Stimulated activated CD8-positive, alpha-beta memory T cell treated with anti-CD3 and anti-CD28 coated beads, Interleukin-15, amount 100 ng/mL, for 1 hour (primary cell): ENCODE measurements at places on chromosomes 2 and 18.

DNA sequence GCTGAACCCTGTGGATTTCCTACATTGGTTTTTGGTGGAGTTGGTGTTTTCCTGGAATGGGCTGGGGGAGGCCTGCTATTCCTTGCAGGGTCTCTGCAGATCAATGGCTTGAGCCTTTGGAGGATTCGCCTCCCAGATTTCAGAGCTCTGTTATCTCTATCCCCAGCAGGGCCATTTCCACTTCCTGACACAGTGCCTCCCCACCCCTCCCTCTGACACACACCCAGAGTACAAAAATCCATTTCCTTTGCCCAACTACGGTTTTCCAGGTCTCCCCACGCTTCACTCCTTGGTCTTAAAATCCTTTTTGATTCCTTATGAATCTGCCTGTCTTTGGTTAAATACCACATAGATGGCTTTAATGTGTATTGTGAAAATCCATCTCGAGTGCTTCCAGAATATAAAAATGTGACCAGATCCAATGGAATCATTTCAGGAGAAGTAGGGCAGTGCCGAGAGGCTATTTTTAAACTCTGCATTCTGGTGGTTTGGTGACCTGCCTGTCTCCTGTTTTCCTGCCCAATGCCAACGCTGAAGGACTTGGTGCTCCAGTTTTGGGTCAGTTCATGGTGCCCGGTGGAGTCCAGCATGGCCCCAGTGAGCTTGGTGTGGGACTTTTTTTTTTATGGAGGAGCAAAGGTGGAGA is 60.9 kb downstream of the ARL4C start:
- no peak for DNase-seq

DNA sequence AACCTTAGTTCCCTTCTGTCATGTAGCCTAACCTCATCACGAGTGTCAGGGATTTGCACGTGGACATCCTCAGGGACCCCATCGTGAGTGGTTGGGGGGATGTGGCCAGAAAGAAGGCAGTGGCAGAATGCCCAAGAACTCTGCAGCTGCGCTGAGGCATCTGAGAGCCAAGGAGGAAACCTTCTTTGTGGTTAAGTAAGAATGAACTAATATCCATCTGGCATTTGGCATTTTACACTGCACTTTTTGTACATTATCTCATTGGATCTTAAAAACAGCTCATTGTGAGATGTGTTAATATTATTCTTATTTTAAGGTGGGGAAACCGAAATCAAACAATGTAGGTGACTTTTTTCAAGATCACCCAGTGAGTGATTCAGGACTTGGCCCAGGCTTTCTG is 32.6 kb upstream of the APCDD1 start:
- DNase-seq: no peak

GRCh38 chr2:195279840-195280427 is 377.1 kb upstream of the SLC39A10 start:
- no peak for DNase-seq

- DNase-seq: no peak
Observed at GRCh38 chr18:35578481-35578880, 3.1 kb upstream of the GALNT1 start.

GRCh38 chr2:11203480-11203879 is 48.2 kb downstream of the SLC66A3 start:
- DNase-seq: no peak

GRCh38 chr2:150129921-150130575 is 357.4 kb downstream of the RND3 start:
- no peak for DNase-seq

GRCh38 chr18:49892148-49892924 is 79.0 kb upstream of the ACAA2 start:
- DNase-seq: no peak

DNA sequence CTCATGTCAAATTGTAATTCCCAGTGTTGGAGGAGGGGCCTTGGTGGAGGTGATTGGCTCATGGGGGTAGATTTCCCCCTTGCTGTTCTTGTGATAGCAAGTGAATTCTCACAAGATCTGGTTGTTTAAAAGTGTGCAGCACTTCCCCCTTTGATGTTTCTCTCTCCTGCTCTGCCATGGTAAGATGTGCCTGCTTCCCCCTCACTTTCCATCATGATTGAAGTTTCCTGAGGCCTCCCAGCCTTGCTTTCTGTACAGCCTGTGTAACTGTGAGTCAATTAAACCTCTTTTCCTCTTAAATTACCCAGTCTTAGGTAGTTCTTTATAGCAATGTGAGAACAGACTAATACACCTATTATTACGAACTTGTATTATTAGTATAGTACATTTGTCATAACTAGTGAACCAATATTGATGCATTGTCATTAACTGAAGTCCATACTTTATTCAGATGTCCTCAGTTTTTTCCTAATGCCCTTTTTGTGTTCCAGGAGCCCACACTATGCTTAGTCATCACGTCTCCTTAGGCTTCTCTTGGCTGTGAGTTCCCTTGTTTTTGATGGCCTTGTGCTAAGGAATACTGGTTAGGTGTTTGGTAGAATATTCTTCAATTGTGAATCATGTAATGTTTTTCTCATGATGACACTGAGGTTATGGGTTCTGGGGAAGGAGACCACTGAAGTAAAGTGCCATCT is 4.5 kb upstream of the MAP3K2 start:
- DNase-seq: no peak

DNA sequence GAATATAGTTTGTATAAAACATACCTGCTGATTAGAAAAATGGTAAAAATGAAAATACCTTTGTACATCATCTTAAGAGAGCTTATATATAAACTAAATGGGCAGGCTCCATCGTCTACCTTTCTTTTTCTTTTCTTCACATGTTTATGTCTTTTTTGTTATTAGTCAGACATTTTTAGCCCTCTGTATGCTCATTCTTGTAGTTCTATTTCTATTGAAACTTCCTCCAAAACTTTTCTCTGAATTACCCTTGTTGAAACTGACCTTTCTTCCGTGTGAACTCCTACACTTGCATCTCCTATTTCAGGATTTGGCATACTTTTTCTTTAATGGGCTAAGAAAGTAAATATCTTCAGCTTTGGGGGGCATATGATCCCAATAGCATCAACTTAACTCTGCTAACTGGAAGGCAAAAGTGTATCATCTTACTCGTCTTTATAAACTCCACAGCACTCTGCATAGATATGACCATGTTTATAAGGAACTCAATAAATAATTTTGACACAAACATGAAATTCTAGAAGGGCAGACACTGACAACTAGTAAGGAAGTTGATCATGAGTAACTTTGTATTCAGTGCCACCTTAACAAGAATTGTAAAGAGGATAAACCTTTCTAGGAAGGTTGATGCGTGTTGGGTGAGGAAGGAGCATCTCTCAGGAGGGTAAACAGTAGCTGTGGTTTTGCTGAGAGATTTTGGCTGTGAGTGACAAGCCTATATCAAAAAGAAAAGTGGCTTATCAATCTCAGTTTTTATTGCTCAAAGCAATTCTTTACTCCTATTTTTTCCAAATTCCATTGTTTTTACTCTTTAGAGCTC is 127.6 kb downstream of the PIK3C3 start:
- DNase-seq: no peak

DNA sequence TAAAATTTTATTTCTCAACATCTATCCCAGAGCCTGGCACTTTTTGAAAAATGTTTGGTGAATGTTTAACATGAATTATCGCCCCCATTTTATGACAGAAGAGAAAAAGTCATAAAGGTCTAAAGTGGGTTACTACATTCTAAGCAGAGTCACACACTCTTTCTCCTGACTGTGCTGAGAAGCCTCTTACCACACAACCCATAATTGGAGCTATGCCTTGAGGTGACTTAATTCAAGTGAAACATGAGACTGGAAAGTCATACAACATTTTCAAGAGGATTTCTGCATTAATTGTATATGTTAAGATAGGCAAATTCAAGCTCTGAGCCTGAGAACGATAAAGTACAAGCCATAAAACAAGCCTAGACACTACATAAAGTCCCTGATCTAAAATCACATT is 3.1 kb upstream of the DSEL start:
- no peak for DNase-seq

DNA sequence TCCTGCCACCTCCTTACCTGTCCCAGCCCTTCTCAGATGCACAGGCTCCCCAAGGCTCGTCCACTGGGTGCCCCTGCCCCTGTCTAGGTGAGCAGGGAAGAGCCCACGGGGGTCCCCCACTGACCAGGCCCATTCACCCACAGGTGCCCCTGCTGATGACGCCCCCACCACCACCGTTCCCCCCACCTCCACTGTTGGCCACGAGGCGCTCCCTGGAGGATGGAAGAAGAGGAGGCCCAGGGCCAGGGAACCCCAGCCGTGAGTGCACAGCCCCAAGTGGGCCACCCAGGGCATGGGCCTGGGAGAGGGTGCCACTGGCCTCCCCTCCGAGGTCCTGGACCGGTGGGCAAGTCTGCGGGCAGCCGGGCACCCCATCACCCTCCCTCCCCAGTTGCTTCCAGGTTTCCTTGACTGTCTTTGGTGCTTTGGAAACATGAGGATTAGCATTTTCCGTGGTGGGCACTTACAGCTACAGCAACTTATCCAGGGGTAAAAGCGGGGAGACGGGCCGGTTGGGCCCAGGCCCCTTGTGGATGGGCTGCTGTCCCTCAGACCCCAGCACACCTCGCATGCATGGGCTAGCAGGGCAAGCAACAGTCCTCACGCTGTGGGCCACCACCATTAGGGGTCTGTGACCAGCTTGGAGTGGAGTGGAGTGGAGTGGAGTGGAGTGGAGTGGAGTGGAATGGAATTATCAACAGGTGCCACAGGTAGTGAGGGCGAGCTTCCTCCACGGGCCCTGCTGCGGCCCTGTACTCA is 13.2 kb upstream of the KLHL30 start:
- DNase-seq: no peak

- peak; percentile 2 for DNase-seq
Observed at GRCh38 chr2:53969968-53970723, 647 bp downstream of the PSME4 start.

DNA sequence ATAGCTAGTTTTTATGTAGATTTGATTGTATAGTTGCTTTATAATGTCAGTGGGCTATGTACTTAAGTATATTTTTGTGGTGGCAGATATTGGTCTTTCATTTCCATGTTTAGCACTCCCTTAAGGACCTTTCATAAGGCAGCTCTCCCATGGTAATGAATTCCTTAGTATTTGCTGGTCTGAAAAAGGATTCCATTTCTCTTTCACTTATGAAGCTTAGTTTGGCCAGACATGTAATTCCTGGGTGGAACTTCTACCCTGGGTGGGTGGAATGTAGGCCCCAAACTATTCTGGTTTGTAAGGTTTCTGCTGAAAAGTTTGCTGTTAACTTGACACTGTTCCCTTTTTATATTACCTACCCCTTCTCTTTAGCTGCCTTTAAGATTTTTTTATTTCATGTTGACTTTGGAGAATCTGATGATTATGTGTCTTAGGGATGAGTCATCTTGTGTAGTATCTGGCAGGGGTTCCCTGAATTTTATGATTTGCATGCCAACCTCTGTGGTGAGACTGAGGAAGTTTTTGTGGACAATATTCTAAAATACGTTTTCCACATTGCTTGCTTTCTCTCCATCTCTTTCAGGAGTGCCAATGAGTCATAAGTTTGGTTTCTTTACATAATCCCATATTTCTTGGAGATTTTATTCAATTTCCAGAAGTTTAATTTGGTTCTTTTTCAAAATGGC is 65.4 kb upstream of the VRK2 start:
- DNase-seq: no peak

GRCh38 chr2:173231042-173231441 is 123.6 kb upstream of the CDCA7 start:
- no peak for DNase-seq

DNA sequence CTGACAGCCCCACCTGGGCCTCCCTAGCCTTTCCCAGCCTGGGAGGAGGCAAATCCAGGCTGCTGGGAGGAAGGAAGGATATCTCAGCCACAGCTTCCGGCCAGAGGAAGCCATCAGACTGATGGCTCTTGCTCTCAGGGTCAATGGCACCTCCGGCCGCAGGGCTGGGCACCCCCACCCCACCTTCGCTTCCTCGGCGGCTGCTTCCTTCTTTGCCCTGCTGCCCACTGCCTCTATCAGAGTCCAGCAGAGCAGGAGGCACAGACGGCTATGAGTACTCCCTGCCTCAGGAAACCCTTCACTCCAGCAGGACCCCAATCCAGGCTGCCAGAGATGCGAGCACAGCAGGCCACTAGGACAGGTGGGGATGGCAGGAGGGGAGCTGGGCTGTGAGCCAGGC is 3.3 kb downstream of the SEMA4C start:
- no peak for DNase-seq

GRCh38 chr2:43227830-43228281 is 1.4 kb upstream of the ZFP36L2 start:
- no peak for DNase-seq

GRCh38 chr2:180618570-180618969 is 361.8 kb upstream of the UBE2E3 start:
- no peak for DNase-seq

DNA sequence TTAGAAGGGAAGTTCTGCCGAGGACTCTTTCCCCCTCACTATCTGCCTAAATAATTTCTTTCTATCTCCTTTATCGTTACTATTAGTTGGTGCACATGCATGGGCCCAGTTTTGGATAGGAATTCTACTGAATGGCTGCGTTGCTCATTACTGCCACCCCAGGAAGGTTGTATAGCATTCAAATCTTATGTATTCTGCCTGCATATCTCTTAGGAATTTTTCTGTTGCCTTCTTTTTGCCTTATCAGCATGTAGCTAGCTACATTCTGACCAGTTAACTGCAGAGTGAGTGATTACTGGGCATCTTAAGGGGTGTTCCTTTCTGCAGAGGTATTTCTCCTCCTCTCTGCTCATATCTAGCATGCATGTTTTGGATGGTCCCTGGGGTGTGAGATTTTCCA is 239.6 kb downstream of the TDRD15 start:
- DNase-seq: no peak

DNA sequence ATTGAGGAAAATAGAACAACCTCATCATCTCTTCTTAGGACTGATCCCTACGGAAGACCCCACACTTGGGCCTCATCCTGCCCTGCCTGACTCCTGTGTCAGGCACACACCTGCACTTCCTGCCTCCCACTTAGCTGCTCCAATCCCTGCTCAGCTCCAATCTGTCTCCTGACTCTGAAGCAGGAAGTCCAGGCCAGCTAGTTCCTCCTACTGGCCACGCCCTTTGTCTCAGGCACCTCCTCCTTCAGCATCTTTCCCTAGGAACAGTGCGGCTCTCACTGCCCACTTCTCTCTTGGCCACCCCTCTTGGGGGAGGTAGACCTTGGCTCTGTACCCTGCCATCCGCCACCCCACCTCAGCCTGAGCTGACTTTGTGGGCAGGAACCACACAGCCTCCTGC is 135.8 kb downstream of the CELF4 start:
- DNase-seq: no peak

DNA sequence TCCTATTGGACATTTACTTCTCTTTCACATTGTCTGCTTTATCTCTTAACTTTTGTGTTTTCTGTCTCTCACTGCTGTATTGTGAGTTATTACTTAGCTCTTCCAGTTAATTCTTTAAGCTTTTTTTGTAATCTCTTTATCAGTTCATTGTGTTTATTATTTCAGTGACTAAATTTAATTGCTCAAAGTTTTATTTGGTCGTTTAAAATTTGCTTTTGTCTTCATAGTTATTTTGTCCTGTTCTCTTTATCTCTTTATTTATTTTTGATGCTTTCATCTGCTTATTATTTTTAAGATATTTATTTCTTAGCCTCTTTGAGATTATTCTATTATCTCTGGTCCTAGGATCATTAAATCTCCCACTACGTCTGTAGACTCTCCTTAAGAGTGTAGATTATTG is 268.6 kb downstream of the ALPK2 start:
- DNase-seq: no peak

GRCh38 chr2:113129519-113130078 is 2.2 kb downstream of the IL1RN start:
- DNase-seq: no peak

- DNase-seq: no peak
Observed at GRCh38 chr2:118279005-118279404, 190.7 kb downstream of the INSIG2 start.

GRCh38 chr2:15363142-15363541 is 198.0 kb downstream of the NBAS start:
- DNase-seq: no peak
